ENCODE measurements at places on chromosomes 16 and 17. TPM values are rescaled to one million over a fixed set of nuclear protein-coding genes. Genes with fewer than 3 reads are reported as not detected.
A peak's percentile ranks its signal among the peaks of the same experiment; 100 is the strongest.

- H3K4me3 ChIP-seq = no peak overlapping the region
- no peaks in the 10 kb centered on the region for H3K36me3 ChIP-seq
- H3K27me3 ChIP-seq = peaks cover 19% of the 10 kb centered on the region
- no peak for DNase-seq
These were observed 7.3 kb upstream of the SMPD3 start for GRCh38 chr16:68455631-68456030.

- no peaks in the 10 kb centered on the region for H3K36me3 ChIP-seq
- no peak overlapping the region for H3K4me3 ChIP-seq
- no peak for DNase-seq
These were observed 96.1 kb upstream of the ELAC2 start for GRCh38 chr17:13113821-13114525.

DNA sequence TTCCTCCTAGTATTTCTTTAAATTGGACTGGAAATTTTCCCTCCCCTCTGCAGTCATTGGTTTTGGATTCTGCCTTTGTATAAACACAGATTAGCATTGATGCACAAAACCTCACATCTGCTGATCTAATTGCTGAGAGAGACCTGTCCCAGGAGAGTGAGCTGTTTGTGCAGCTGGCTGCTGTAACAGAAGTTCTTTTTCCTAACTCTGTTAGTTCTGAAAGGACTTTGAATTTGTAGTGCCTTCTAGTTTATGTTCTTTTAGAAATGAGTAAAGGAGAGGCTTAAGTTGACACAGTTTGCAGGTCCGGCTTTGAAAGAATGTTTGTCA, 45.2 kb upstream of the KPNB1 start:
- H3K27ac ChIP-seq = no peak overlapping the region
- H3K27me3 ChIP-seq = no peaks in the 10 kb centered on the region
- H3K4me3 ChIP-seq = no peak overlapping the region
- no peak for DNase-seq
- H3K4me1 ChIP-seq = peaks cover 3% of the 10 kb centered on the region

- H3K36me3 ChIP-seq = no peaks in the 10 kb centered on the region
- H3K4me1 ChIP-seq = peaks cover 5% of the 10 kb centered on the region
- no peak overlapping the region for H3K4me3 ChIP-seq
- H3K27me3 ChIP-seq = no peaks in the 10 kb centered on the region
- DNase-seq = no peak
- no peak overlapping the region for H3K27ac ChIP-seq
These were observed 59.5 kb upstream of the CACNG4 start for GRCh38 chr17:66904760-66905624.

DNA sequence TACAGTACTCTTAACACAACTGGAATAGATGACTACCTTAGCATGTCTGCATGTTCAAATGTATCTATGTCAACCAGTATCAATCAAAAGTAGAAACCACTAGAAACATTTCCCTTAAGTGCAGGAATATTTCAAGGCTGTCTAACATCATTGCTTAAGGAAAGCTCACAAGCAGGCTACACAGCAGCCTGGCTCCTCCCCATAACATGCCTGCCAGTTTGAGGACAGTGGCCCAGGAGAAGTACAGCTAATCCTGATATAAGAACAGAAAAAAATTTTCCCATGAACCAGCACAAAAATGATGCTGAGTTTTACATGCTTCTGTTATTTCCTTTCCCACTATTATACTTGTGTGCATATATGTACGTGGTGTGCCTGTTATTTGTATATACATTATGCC, 175.1 kb downstream of the MYO1D start:
- no peaks in the 10 kb centered on the region for H3K27me3 ChIP-seq
- H3K4me3 ChIP-seq = no peak overlapping the region

DNA sequence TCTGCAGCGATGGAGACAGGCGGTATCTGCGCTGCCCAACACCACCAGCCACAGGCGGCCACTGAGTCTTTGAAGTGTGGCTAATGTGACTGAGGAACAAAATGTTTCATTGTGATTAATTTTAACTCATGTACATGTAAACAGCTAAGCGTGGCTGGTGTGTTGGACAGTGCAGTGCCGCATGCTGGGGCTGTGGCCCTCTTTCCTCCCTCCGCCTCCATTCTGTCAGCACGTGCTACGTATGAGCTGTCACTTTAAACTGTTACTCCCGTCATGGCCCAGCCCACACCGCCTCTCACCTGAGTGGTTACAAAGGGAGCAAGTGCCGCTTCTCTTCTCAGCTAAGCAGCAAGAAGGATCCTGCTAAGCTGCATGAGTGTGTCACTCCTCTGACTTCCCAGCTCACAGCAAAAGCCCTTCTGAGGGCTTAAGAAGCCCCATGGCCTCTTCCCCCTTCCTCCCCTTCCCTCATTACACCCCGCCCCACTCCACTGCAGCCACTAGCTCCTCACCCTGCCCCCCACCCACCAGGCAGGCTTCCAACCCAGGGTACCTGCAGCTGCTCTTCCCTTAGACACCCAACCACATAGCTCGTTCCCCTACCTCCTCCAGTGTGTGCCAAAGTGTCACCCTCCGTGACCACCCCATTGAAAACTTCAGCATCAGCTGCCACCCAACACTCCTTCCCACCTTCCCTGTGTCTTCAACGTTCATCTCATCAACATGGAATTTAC, 15.0 kb downstream of the HASPIN start:
- H3K27ac ChIP-seq = peak overlapping the region; percentile 33
- peak; percentile 60 for DNase-seq
- H3K27me3 ChIP-seq = no peaks in the 10 kb centered on the region
- H3K4me1 ChIP-seq = peaks cover 40% of the 10 kb centered on the region
- no peak overlapping the region for H3K4me3 ChIP-seq
- no peaks in the 10 kb centered on the region for H3K36me3 ChIP-seq

GRCh38 chr17:70022175-70022574, 52.9 kb upstream of the KCNJ16 start:
- H3K36me3 ChIP-seq = no peaks in the 10 kb centered on the region
- H3K27ac ChIP-seq = no peak overlapping the region
- no peak for DNase-seq
- no peak overlapping the region for H3K4me3 ChIP-seq

GRCh38 chr16:583815-584591, 5.9 kb upstream of the RAB40C start:
- H3K4me3 ChIP-seq = no peak overlapping the region
- H3K27me3 ChIP-seq = no peaks in the 10 kb centered on the region
- DNase-seq = no peak
- no peak overlapping the region for H3K27ac ChIP-seq
- peaks cover 1% of the 10 kb centered on the region for H3K36me3 ChIP-seq
- H3K4me1 ChIP-seq = peaks cover 15% of the 10 kb centered on the region

DNA sequence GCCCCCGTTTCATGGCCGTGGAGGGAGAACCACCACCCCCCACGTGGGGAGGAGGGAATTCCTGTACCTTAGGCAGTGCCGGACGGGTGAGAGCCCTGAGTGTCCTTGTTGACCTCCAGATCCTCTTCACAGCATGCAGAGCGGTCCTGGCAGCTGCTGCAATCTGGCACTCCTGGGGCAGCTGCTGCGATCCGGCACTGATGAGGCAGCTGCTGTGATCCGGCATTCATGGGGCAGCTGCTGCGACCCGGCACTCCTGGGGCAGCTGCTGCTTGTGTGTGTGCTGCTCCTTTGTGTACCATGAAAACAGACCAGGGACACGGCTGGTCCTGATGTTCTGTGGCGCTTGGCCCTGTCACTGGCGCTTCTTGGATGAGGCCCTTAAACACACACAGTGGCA, 12.8 kb downstream of the ZNF778 start:
- no peak overlapping the region for H3K27ac ChIP-seq
- DNase-seq = no peak
- H3K4me1 ChIP-seq = no peaks in the 10 kb centered on the region
- no peaks in the 10 kb centered on the region for H3K27me3 ChIP-seq
- H3K36me3 ChIP-seq = peaks cover 82% of the 10 kb centered on the region

DNA sequence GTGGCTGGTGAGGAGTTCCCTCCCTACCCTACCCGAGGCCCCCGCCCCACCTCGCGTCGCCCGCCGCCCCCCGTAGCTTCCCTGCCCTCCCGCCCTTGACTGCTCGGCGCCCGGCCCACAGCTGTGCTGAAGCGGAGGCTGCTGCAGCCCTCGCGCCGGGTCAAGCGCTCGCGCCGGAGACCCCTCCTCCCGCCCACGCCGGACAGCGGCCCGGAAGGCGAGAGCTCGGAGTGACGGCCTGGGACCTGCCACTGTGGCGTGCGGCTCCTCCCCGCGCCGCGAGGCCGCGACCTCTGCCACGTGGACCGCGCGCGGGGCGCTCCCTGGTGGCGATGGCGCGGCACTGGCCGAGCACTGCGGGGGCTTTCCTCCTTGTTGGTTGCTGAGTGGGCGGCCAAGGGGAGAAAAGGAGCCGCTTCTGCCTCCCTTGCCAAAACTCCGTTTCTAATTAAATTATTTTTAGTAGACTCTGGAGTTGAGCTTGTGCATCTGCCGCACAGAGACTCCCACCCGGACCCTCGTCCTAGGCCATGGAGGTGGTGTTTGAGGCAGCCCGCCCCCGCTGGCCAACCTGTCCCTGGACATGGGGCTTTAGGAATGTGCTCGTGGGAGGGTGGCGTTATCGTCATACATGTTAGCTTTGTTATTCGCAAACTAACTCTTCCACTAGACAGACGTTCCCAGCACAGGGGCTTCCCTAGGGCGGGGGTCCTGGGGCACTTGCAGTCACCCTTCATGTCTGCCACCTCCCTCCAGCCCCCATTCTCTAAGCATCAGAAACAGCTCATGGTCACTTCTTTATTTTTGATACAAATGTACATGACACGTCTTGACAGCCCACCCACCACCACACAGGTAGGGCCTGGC, 4.4 kb downstream of the TP53I13 start:
- DNase-seq = peak; percentile 50
- no peaks in the 10 kb centered on the region for H3K27me3 ChIP-seq
- peaks cover 13% of the 10 kb centered on the region for H3K4me1 ChIP-seq
- H3K4me3 ChIP-seq = no peak overlapping the region
- peaks cover 21% of the 10 kb centered on the region for H3K36me3 ChIP-seq

Gene NPIPA3
- 1.8 TPM for total RNA-seq

Gene PRR29
- total RNA-seq = 3.8 TPM

Gene TEKT5
- not detected for total RNA-seq

Gene HS3ST2
- total RNA-seq = not detected

Gene CCL4L2
- total RNA-seq = not detected

Gene KCNJ12
- not detected for total RNA-seq

Gene GOT2
- 75.6 TPM for total RNA-seq

Gene SPHK1
- total RNA-seq = 1.6 TPM
